ENCODE measurements at places on chromosomes 2 and 18. TPM values are rescaled to one million over a fixed set of nuclear protein-coding genes. Genes with fewer than 3 reads are reported as not detected.

ZNF521 gene
- total RNA-seq, result 149 TPM

LYG2 gene
- not detected for total RNA-seq

RNPEPL1 gene
- 18.7 TPM for total RNA-seq

SERPINB7 gene
- 0.22 TPM for total RNA-seq

NPHP1 gene
- 1.4 TPM for total RNA-seq

PRADC1 gene
- 28.6 TPM for total RNA-seq

RPRM gene
- total RNA-seq, result not detected

TTC27 gene
- 25.4 TPM for total RNA-seq

ST3GAL5 gene
- total RNA-seq, result 3.0 TPM

FHOD3 gene
- total RNA-seq, result 0.33 TPM

MROH2A gene
- total RNA-seq, result not detected

Measured in dermis lymphatic vessel endothelial cell (primary cell).